ENCODE measurements at places on chromosomes 3 and 15.
A peak's percentile ranks its signal among the peaks of the same experiment; 100 is the strongest.

DNA sequence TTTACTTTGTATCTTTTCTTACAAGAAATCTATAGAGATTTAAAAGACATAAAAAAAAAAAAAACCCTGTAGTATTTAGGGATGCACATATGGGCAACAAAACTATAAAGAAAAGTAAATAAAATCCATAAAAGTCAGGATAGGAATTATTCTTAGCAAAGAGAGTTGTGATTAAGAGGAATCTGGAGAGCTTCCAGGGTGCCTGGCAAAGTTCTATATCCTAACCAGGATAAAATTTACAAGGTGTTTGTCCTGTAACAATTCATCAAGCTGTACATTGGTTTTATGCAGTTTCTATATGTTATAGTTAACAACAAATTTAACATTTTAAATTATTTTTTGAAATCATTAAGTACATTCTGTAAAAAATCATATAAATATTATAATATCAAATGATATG, 7.9 kb downstream of the SECISBP2L start:
- DNase-seq, result no peak

- no peak for DNase-seq
Observed at GRCh38 chr3:70231266-70231701, 81.2 kb downstream of the MDFIC2 start.

- no peak for DNase-seq
Observed at GRCh38 chr3:151859905-151860304, 13.5 kb upstream of the SUCNR1 start.

DNA sequence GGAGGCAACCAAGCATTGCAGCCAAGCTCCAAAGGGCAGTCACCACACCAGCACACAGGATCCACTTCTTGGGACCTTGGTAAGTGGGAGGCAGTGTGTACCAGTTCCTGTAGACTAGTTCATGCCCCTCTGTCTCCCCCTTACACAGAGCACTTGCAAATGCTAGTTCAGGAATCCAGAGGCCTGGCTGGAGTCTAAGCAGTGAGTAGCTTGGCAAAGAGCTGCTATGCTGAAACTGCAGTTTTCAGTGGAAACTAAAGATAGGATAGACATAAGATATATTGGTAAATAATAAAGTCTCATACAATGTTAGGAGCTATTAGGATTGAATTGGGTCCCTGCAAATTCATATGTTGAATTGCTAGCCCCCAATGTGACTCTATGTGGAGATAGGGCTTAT, 13.9 kb upstream of the SLC41A3 start:
- no peak for DNase-seq

DNA sequence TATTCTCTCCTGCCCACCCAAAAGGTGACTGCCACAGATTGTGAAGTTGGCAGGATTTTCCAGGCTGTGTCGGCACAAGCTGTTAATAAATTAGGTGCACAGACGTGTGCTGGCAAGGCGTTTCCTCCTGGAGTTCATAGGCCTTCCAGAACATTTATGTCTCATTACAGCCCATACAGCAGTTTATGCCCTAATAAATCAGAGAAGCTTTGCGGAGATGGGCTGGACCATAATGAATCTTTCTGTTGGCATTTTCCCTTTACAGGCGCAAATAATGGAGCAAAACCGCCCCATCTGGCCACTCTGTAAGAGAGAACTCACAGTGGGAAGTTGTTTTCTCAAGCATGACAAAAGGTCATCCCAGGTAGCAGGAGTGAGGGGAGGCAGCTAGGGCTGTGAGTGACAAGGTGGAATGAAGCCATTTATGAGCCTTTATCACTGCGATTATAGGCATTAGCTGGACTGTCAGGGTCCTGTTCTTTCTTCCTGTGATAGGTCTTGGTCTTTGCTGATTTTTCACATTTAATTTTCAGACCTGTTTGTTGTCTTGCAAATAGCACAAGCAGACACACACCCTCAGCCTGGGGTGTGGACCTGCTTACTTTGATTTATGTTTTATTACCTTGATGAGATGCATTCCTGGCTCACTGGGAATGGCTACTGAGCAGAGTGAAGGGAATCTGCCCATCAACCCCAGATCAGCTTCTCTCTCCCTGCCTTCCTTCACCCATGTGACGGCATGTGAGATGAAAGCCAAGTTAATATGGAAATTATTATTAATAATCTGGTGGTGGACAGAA, 257.5 kb downstream of the LRTM1 start:
- DNase-seq, result no peak

GRCh38 chr3:89353465-89353864, 246.0 kb downstream of the EPHA3 start:
- DNase-seq, result no peak

DNA sequence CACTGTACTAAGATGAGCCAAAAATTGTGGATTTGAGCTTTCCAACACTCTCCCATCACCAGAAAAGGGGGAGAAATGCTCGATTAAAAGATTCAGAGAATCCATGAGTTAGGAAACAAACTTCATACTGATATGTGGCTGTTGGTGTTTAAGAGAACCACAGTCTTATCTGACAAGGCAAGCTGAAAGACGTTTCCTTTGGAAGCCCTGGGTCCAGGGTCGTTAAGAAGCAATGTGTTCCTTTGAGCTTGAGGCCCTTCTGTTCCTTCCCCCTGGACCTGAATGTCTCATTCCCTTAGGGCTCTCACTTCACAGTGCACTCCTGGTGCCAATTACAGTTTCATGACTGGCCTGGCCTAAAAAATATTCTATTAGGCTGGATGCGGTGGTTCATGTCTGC, 524.8 kb upstream of the PPP2R3A start:
- peak; percentile 87 for DNase-seq

GRCh38 chr3:7203969-7204847, 343.3 kb downstream of the GRM7 start:
- no peak for DNase-seq

DNA sequence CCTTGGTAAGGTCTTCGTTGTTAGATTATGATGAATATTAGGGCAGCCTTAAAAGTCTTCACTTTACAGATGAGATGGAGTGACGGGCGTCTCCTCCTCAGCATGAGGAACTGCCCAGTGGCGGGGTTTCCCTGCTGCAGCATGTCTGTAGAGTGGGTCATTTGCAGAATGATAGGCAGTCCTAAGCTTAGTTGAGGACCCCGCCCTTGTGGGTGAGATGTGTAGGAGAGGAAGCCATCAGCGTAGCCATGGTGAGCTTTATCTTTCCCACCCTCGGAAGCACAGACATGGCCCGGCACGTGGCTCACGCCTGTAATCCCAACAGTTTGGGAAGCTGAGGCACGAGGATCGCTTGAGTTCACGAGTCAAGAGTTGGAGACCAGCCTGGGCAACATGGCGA, 877 bp downstream of the NIT2 start:
- DNase-seq, result peak; percentile 94

Data from hematopoietic multipotent progenitor cell treated with erythropoietin and hydrocortisone succinate and interleukin-3 and kit ligand, for 4 days (in vitro differentiated cells).